ENCODE measurements at places on chromosomes 2 and 18.

- peaks cover 4% of the 10 kb centered on the region for H3K4me1 ChIP-seq
- H3K4me3 ChIP-seq, result no peak overlapping the region
- H3K27me3 ChIP-seq, result peaks cover 8% of the 10 kb centered on the region
- H3K27ac ChIP-seq, result no peak overlapping the region
- no peak for DNase-seq
Measured at GRCh38 chr2:145416640-145417039, 896.7 kb upstream of the ZEB2 start.

GRCh38 chr2:63984606-63985359, 34.4 kb downstream of the VPS54 start:
- H3K27ac ChIP-seq, result peak overlapping the region; percentile 60
- peaks cover 21% of the 10 kb centered on the region for H3K36me3 ChIP-seq
- no peak overlapping the region for H3K4me3 ChIP-seq
- no peak for DNase-seq
- H3K27me3 ChIP-seq, result no peaks in the 10 kb centered on the region
- peaks cover 15% of the 10 kb centered on the region for H3K4me1 ChIP-seq

- no peak overlapping the region for H3K4me3 ChIP-seq
- no peak for DNase-seq
- peaks cover 2% of the 10 kb centered on the region for H3K27me3 ChIP-seq
- no peaks in the 10 kb centered on the region for H3K36me3 ChIP-seq
- H3K4me1 ChIP-seq, result peaks cover 4% of the 10 kb centered on the region
- H3K27ac ChIP-seq, result no peak overlapping the region
Measured at GRCh38 chr2:12776521-12776961, 59.8 kb downstream of the TRIB2 start.

GRCh38 chr18:77000527-77000926, 132.1 kb downstream of the MBP start:
- peaks cover 19% of the 10 kb centered on the region for H3K4me1 ChIP-seq
- H3K27ac ChIP-seq, result no peak overlapping the region
- no peaks in the 10 kb centered on the region for H3K36me3 ChIP-seq
- DNase-seq, result peak; percentile 49
- no peaks in the 10 kb centered on the region for H3K27me3 ChIP-seq

DNA sequence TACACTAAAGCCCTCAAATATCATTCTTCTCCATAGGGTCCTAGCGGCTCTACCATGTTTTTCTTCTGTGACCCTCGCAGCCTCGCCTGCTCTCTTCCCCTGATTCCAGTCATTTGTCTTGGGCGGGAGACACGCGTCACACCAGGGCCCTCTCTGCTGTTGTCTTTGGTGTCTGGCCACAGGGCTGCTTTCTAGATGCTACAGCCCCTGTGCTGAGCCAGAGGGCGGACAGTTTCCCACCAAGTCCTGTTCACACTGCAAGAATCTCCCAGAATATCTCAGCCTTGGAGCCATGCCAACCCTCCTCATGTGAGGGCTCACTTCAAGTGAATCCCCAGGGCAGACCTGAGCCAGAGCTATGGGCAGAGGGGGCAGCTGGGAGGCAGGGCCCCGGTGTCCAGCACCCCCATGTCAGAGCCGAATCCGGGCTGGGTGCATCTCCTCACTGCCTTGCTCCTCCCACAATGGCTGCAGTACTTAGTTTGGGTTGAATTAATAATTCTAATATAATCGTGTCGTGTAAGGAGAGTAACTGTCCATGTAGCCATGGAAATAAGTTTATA, 42.1 kb downstream of the DIPK1C start:
- H3K27me3 ChIP-seq, result no peaks in the 10 kb centered on the region
- no peak overlapping the region for H3K27ac ChIP-seq
- no peak for DNase-seq
- peaks cover 6% of the 10 kb centered on the region for H3K4me1 ChIP-seq
- H3K4me3 ChIP-seq, result no peak overlapping the region
- H3K36me3 ChIP-seq, result no peaks in the 10 kb centered on the region

Data from activated CD8-positive, alpha-beta T cell treated with anti-CD3 and anti-CD28 coated beads for 36 hours (primary cell).